ENCODE measurements at places on chromosomes 12 and 14. TPM values are rescaled to one million over a fixed set of nuclear protein-coding genes. Genes with fewer than 3 reads are reported as not detected.

- H3K4me3 ChIP-seq = no peak overlapping the region
- peaks cover 16% of the 10 kb centered on the region for H3K27me3 ChIP-seq
- H3K4me1 ChIP-seq = peaks cover 13% of the 10 kb centered on the region
- no peak for DNase-seq
These were observed 221.8 kb upstream of the RTL1 start for GRCh38 chr14:101125313-101125712.

- no peaks in the 10 kb centered on the region for H3K4me1 ChIP-seq
- no peak overlapping the region for H3K27ac ChIP-seq
- H3K27me3 ChIP-seq = peaks cover 8% of the 10 kb centered on the region
- H3K36me3 ChIP-seq = no peaks in the 10 kb centered on the region
- DNase-seq = no peak
These were observed 175.2 kb downstream of the ESRRB start for GRCh38 chr14:76551116-76551515.

- H3K4me1 ChIP-seq = peaks cover 28% of the 10 kb centered on the region
- H3K36me3 ChIP-seq = no peaks in the 10 kb centered on the region
- H3K27me3 ChIP-seq = no peaks in the 10 kb centered on the region
These were observed 2.9 kb downstream of the CHPT1 start for GRCh38 chr12:101700299-101700820.

DNA sequence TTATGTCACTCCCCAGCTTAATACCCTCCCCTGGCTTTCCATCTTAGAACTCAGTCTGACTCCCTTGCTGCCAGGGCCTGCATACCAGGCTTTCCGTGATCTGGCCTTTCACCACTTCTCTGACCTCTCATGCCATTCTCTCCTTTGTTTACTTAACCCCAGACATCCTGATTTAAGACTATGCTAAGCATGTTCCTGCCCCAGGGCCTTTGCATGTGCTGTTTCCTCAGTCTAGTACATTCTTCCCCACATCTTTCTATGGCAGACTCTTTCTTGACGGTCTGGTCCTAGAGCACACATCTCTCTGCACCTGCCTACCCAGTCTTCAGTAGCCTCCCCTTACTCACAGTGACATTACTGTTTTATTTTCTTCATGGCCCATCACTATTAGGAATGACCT is 42.2 kb downstream of the PLXNC1 start:
- H3K36me3 ChIP-seq = peaks cover 16% of the 10 kb centered on the region
- H3K4me3 ChIP-seq = no peak overlapping the region
- DNase-seq = no peak

DNA sequence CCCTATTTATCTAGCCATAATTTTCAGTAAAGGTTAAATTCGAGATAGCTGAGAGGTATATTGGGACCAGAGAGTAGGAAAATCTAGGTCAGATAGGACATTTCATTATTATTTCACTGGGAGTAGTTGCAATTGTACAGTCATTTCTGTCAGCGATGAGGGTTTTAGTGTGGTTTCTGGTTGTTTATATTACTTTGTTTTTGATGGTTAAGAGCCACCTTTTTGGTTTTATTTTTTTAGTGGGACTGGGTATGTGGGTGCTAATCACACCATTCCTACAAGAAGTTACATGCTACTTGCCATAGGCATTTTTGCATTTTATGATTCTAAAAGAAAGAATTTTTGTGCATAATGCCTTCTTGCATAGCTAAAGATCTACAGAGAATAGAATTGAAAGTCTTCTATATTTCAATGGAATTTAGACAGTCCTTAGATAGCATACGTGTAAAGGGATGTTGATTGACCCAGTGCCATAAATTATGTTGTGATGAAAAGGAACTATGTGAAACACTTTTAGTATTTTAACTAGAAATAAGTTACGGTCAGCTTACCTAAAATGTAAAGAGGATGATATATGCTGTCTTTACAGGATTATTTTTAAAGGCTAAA is 85.2 kb downstream of the KTN1 start:
- no peak overlapping the region for H3K4me3 ChIP-seq
- no peak for DNase-seq
- peaks cover 20% of the 10 kb centered on the region for H3K4me1 ChIP-seq
- peaks cover 34% of the 10 kb centered on the region for H3K36me3 ChIP-seq
- H3K27me3 ChIP-seq = no peaks in the 10 kb centered on the region

DNA sequence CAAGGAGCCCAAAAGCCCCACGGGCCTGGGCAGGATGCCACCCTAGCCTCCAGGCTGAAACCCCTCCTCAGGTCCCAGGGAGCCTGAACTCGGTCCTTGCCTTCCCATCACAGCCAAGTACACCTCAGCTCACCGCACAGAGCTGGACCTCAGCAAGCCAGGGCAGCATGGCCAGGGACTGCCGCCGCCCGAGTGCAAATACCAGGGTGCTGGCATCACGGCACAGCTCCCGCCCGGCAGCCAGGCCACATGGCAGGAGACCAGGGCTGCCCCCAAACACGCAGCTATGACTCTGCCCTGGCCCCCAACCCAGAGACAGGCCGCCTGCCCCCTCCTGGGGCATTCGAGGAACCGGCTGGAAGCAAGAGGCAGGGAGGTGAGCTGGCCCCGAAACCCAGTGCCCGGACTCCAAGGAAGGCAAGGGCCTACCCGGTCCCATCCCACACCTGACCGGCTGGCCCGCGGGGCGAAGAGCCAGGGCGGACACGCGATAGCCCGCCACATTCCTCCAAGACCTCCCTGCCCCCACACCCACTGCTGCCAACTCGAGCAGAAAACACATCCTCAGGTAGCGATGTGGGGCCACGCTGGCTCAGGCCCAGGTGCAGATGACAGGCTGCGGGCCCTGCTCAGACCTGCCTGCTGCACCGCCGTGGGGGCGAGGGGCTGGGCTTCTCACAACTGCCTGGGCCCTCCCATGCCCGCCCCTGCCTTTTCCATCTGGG is 2.7 kb downstream of the JAG2 start:
- H3K27ac ChIP-seq = no peak overlapping the region
- peak; percentile 16 for DNase-seq
- peaks cover 6% of the 10 kb centered on the region for H3K27me3 ChIP-seq
- no peak overlapping the region for H3K4me3 ChIP-seq
- H3K4me1 ChIP-seq = peaks cover 3% of the 10 kb centered on the region

- H3K36me3 ChIP-seq = peaks cover 24% of the 10 kb centered on the region
- H3K27ac ChIP-seq = no peak overlapping the region
- peaks cover 32% of the 10 kb centered on the region for H3K4me1 ChIP-seq
- DNase-seq = no peak
- H3K4me3 ChIP-seq = no peak overlapping the region
- H3K27me3 ChIP-seq = no peaks in the 10 kb centered on the region
These were observed 94.3 kb downstream of the FUT8 start for GRCh38 chr14:65506801-65507200.

GRCh38 chr14:105888784-105889665 is 362.6 kb downstream of the TMEM121 start:
- H3K36me3 ChIP-seq = no peaks in the 10 kb centered on the region
- no peak overlapping the region for H3K4me3 ChIP-seq
- H3K27me3 ChIP-seq = peaks cover 5% of the 10 kb centered on the region
- no peaks in the 10 kb centered on the region for H3K4me1 ChIP-seq
- H3K27ac ChIP-seq = no peak overlapping the region
- DNase-seq = peak; percentile 3

GRCh38 chr12:98698603-98699463 is 53.7 kb downstream of the APAF1 start:
- DNase-seq = peak; percentile 74
- H3K27ac ChIP-seq = no peak overlapping the region
- H3K4me1 ChIP-seq = peaks cover 6% of the 10 kb centered on the region
- H3K4me3 ChIP-seq = no peak overlapping the region
- no peaks in the 10 kb centered on the region for H3K27me3 ChIP-seq

DNA sequence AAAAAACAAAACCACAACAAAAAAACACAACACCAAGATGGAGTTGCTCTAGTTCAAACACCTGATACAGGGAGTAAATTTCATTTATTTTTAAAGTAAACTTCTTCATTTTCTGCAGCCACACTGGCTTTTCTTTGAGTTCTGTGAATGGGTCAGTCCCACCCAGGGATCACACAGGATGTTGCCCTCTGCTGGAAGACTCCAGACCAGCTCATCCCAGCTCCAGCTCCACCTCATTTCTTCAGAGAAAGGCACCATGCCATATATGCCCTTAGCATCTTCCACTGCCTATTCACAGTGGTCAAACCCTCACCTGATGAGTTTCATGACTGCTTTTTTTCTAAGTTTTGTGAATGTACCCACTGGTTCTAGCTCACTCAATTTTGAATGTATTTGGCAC is 8.0 kb downstream of the GLIPR1 start:
- peak; percentile 34 for DNase-seq
- H3K36me3 ChIP-seq = peaks cover 15% of the 10 kb centered on the region
- peaks cover 52% of the 10 kb centered on the region for H3K4me1 ChIP-seq
- no peaks in the 10 kb centered on the region for H3K27me3 ChIP-seq

DNA sequence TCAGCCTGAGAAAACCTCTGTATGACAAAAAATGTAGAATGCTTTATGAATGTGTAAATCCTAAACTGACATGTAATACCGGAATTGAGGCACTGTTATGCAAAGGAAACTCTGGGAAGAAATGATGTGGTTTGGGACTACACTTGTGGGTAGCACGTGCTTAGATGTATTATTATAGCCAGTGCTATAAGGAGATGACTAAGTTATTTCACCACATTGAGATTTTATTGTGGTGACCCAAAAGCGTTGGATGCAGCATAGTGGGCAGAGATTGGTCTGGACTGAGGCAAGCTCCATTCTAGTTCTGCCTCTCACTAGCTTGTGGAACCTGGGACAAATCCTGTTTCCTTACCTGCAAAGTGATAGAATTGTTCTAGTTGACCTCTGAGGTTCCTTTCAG is 172.2 kb downstream of the SNAPC1 start:
- no peak overlapping the region for H3K4me3 ChIP-seq
- no peak overlapping the region for H3K27ac ChIP-seq
- DNase-seq = peak; percentile 20
- peaks cover 54% of the 10 kb centered on the region for H3K27me3 ChIP-seq
- peaks cover 7% of the 10 kb centered on the region for H3K4me1 ChIP-seq
- no peaks in the 10 kb centered on the region for H3K36me3 ChIP-seq

DNA sequence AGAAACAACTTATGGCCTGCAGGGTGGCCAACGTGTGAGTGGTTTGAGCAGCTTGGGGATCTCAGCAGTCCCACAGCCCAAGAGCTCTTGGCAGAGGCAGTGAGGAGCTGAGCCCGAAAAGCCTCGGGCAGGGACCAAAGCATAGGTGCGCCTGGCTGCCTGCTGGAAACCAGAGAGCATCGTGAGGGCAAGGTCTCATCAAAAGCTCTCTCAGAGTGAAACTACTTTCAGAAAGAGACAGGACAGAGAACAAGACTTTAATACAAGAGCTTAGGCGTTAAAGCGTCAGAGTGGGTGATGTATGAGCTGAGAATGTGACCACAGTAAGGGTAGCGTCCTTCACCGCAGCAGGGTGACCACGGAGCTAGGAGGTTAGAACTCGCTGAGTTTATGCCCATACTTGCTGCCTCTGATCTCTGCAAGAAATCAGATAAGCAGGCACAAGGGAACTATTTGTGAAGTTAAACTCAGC is 30.8 kb downstream of the LGMN start:
- H3K4me1 ChIP-seq = peaks cover 4% of the 10 kb centered on the region
- no peaks in the 10 kb centered on the region for H3K27me3 ChIP-seq
- peaks cover 2% of the 10 kb centered on the region for H3K36me3 ChIP-seq
- H3K4me3 ChIP-seq = no peak overlapping the region
- DNase-seq = peak; percentile 18

GRCh38 chr12:120229487-120230325 is 28.8 kb upstream of the RPLP0 start:
- H3K4me3 ChIP-seq = no peak overlapping the region
- DNase-seq = no peak
- H3K27ac ChIP-seq = peak overlapping the region; percentile 97
- peaks cover 91% of the 10 kb centered on the region for H3K4me1 ChIP-seq
- no peaks in the 10 kb centered on the region for H3K27me3 ChIP-seq

DNA sequence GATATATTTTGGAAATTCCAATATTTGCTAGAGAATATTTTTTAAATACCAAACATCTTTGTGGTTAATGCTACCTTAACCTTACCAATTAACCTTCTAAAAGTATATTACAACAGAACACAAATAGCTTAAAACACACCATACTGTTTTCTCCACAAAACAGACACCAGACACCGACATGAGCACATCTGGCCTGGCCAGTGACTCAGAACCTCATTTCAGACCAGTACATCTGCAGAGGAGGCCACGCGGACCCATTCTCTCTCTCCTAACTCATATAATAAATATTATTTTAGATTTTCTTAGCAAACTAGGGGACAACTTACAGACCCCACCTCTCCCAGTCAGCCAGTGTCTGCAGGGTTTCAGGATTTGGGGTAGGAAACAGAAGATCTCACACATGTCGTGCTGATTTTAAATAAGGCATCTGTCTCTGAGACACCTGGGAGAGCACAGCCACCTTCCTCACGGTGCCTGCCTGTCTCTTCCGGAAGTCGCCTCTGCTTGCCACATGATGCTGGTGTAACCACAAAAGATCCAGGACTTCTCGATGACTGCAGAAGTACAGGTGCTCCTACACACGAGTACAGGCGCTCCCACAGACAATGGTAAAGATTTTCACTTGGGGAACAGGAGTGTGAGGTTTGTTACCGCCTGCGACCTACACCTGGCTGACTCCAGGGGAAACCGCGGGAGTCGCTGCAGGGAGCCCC is 9.7 kb upstream of the ANKLE2 start:
- peak overlapping the region; percentile 89 for H3K27ac ChIP-seq
- H3K4me1 ChIP-seq = peaks cover 61% of the 10 kb centered on the region
- H3K36me3 ChIP-seq = peaks cover 47% of the 10 kb centered on the region

Gene AICDA
- total RNA-seq = not detected

Gene C12orf50
- 0.11 TPM for total RNA-seq

- no peak overlapping the region for H3K4me3 ChIP-seq
- no peaks in the 10 kb centered on the region for H3K4me1 ChIP-seq
- DNase-seq = no peak
- H3K36me3 ChIP-seq = peaks cover 11% of the 10 kb centered on the region
- no peak overlapping the region for H3K27ac ChIP-seq
- no peaks in the 10 kb centered on the region for H3K27me3 ChIP-seq
These were observed 48.5 kb downstream of the SUDS3 start for GRCh38 chr12:118424884-118425283.

- H3K27me3 ChIP-seq = no peaks in the 10 kb centered on the region
- peaks cover 74% of the 10 kb centered on the region for H3K4me1 ChIP-seq
- peaks cover 43% of the 10 kb centered on the region for H3K36me3 ChIP-seq
- H3K27ac ChIP-seq = peak overlapping the region; percentile 4
- H3K4me3 ChIP-seq = no peak overlapping the region
- DNase-seq = no peak
These were observed 302.1 kb downstream of the RPAP3 start for GRCh38 chr12:47403681-47404080.

- no peak overlapping the region for H3K4me3 ChIP-seq
- no peak overlapping the region for H3K27ac ChIP-seq
- no peaks in the 10 kb centered on the region for H3K27me3 ChIP-seq
- peaks cover 7% of the 10 kb centered on the region for H3K4me1 ChIP-seq
- no peak for DNase-seq
- H3K36me3 ChIP-seq = no peaks in the 10 kb centered on the region
These were observed 153.1 kb downstream of the TMEM117 start for GRCh38 chr12:43988838-43989560.

Gene LGMN
- total RNA-seq = 3.2 TPM

- no peaks in the 10 kb centered on the region for H3K27me3 ChIP-seq
- H3K4me3 ChIP-seq = peak overlapping the region; percentile 65
- peaks cover 11% of the 10 kb centered on the region for H3K4me1 ChIP-seq
These were observed 220.6 kb upstream of the OR4E1 start for GRCh38 chr14:21894003-21894897.
